ENCODE measurements at places on chromosomes 5 and 9. TPM values are rescaled to one million over a fixed set of nuclear protein-coding genes. Genes with fewer than 3 reads are reported as not detected.

The ARL14EPL gene
- total RNA-seq: not detected

DNA sequence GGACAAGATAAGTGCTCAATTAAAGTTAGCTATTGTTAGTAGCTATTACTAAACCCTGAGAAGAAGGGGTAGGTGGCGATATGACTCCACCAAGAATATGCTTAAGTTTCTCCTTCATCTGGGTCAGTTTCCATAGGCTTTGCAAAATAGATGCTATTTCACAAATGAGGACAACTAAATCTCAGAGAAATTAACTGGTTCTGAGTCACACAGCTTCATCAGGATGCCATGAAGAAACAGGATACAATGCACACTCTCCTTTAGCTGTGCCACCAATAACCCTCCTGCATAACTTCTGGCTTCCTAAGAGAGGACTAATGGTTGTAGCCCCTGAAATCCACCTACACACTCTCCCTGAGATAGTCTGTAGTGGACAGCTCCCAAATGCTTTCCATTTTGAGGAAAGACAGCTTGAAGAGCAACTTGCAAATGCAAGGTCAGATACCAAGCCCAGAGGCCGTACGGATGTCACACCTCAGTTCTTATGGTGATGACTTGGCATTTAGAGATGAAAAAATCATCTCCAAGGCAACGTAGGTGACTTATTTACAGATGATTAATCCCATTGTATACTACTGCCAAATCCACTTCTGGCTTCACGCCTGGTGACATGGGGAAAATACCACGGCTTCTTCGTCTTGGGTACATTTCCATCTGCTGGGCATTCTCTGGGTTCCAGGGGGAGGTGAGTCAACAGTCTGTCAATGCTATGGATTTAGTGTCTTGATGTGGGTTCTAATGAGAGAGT, 251.4 kb upstream of the IL12B start:
- DNase-seq: peak; percentile 100

DNA sequence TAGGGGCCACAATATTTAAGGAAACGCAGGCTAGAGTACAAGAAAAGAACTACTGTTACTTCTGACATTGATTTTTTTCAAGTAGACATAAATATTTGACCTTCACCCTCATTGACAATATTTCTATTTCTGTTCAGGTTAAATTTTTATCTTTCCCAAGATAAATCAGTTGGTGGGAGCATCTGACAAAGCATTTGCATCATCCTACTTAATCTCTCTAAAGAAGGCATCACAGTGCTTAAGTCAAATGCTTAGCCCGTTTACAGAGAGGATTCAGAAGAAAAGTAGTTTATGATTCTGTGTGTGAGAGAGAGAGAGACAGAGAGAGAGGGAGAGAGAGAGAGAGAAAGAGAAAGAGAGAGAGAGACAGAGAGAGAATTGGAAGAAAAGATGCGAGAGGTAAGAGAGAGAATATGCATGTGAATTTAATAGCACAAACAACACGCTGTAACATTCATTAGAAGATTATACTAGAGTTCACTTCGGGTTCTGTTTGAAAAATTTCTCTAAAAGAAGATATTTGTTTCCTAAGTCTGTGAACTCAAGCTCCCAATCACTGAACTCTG, 1093.3 kb upstream of the CDH6 start:
- peak; percentile 51 for DNase-seq

The BHMT gene
- 0.93 TPM for total RNA-seq

DNA sequence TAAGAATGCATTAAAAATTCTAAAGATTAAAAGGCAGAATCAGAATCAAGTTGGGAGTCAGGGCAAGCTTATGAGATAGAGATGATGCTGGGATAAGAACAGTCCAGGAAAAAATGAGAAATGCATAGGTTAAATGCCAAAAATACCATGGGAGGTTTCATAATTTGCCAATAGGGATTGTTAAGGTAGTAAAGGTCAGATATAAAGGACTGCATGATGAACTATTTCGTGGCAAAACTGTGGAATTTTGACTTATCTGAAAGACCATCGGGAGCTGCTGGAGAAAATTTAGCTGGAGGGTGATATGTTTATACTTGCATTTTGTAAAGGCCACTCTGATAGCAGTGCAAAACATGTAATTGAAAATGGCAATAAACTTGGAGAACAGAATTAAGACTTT, 1872.8 kb upstream of the ACO1 start:
- DNase-seq: no peak
